Activated naive CD4-positive, alpha-beta T cell (primary cell): ENCODE measurements at places on chromosomes 5 and 9.

DNA sequence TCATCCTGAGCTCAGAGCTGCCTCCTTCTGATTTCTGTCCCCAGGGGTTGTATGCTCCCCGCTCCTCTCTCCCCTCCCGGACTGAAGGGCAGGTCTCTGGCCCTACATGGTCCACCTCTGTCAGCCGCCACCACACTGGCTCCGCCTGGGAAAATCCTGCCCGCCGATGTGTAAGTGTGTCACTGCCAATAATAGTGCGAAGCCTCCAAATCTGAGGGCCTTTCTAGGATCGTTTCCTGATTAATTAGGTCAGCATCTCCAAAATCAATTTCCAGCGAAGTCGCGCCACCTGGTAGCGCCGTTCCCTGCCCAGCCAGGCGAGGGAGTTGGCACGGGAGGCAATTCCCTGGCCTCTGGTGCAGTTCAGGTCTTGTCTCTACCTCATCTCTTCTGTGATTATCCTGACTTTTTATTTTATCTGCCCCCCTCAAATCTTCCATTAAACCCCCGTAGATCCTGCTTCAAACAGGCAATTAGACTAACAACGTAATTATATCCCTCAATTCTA lies 73.5 kb downstream of the ZNF618 start:
- no peak for DNase-seq

DNA sequence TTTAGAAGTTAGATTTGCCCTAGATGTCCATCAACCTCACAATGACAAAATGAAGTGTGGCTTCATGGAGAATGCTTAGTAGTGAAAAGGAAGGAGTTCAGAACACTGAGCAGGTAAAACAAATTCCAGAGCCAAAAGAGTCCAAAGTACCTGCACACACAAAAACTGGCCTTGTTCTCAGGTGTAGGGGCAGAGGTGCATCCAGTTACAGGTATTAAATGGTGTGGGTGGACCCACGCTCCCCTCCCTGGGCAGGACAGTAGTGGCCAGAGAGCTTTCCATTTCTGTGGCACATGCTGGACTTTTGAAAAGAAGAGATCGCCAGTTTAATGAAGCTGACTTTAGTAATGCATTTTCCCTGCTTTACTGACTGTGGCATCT lies 47.2 kb downstream of the SECISBP2 start:
- no peak for DNase-seq

GRCh38 chr5:208449-209114 lies 9.4 kb downstream of the CCDC127 start:
- no peak for DNase-seq

- no peak for DNase-seq
Measured at GRCh38 chr9:137273611-137274320, 3.8 kb upstream of the TOR4A start.
